ENCODE measurements at places on chromosomes 4 and X.

DNA sequence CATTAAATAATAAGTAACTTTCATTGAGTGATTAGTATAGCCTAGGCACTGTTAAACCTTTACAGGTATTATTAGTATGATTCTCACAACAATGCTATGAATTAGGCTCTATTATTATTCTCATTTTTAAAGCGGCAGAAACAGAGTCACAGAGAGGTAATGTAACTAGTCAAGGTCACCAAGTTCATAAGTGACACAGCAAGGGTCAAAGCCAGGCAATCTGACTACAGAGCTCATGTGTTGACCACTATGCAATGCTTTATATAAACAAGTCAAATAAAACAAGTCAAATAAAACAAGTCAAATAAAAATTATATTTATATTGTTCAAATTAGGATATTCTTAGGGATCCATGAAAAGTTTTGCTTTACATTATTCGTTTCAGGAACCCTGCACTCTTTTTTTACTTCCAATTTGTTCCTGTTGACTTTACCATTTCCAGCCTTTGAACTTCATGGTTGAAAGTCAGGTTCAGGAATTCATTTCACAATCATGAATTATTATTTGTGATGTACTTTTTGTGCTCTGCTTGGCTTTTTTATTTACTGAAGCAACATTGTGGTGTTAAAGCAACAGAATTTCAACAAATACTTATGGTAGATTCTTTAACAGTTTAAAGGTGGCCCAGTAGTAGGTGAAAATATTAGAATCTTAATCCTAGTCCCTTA, 18.0 kb upstream of the ZC4H2 start:
- no peak for DNase-seq

- no peak for DNase-seq
Observed at GRCh38 chrX:9379697-9380551, 84.9 kb upstream of the TBL1X start.

DNA sequence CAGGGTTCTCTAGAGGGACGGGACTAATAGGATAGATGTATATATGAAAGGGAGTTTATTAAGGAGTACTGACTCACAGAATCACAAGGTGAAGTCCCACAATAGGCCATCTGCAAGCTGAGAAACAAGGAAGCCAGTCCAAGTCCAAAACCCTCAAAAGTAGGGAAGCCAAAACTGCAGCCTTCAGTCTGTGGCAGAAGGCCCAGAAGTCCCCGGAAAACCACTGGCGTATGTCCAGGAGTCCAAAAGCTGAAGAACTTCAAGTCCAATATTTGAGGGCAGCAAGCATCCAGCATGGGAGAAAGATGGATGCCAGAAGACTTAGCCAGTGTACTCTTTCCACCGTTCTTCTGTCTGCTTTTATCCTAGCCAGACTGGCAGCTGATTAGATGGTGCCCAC, 227.2 kb downstream of the KCTD8 start:
- no peak for DNase-seq

DNA sequence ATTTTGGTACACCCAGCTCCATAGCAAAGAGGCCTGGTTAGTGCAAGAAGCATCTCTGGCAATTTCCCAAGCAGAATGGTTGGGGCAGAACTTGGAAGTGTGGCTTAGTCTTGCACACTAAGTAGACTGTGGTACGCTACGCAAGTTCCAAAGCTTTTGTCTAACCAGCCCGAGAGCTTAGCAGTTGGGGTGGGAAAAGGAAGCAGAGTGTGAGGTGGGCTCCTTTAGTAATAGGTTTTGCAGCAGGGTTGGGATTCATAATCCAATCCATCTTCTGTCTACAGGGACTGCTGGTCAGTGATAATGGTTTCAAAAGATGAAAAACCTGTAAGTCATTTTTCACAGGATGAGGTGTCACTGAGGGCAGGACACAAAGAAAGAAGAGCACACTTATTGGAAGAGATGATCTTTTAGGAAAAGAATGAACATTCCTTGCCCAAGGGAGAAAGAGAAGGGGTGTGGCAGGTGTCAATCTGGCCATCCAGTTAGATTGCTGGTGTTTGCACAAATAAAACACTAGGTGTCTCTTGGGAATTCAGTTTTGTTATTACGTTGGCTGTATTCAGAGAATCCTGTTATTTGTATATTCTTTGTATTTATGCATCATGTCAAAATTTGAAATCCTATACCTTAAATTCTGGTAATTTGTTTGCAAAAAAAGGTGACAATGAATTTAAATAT, 244.3 kb downstream of the GPAT3 start:
- DNase-seq = no peak
